ENCODE measurements at places on chromosomes 6 and 20. TPM values are rescaled to one million over a fixed set of nuclear protein-coding genes. Genes with fewer than 3 reads are reported as not detected.

BTN1A1 gene
- total RNA-seq, result not detected

- DNase-seq, result no peak
- peaks cover 7% of the 10 kb centered on the region for H3K4me1 ChIP-seq
- no peak overlapping the region for H3K27ac ChIP-seq
- peak overlapping the region; percentile 72 for H3K4me3 ChIP-seq
- peaks cover 36% of the 10 kb centered on the region for H3K36me3 ChIP-seq
- no peaks in the 10 kb centered on the region for H3K27me3 ChIP-seq
Measured at GRCh38 chr6:73644941-73645591, 8.7 kb downstream of the SLC17A5 start.

GRCh38 chr20:8621001-8621400 lies 447.9 kb upstream of the PLCB4 start:
- no peak for DNase-seq
- no peaks in the 10 kb centered on the region for H3K27me3 ChIP-seq
- no peak overlapping the region for H3K27ac ChIP-seq
- H3K36me3 ChIP-seq, result no peaks in the 10 kb centered on the region

MYT1 gene
- not detected for total RNA-seq

- no peaks in the 10 kb centered on the region for H3K27me3 ChIP-seq
- H3K36me3 ChIP-seq, result no peaks in the 10 kb centered on the region
- no peak overlapping the region for H3K27ac ChIP-seq
Measured at GRCh38 chr6:143111443-143111842, 50.8 kb downstream of the AIG1 start.

GRCh38 chr6:142406131-142406530 lies 104.3 kb downstream of the ADGRG6 start:
- H3K27ac ChIP-seq, result no peak overlapping the region
- H3K4me3 ChIP-seq, result no peak overlapping the region
- H3K4me1 ChIP-seq, result peaks cover 5% of the 10 kb centered on the region
- DNase-seq, result no peak
- no peaks in the 10 kb centered on the region for H3K36me3 ChIP-seq
- H3K27me3 ChIP-seq, result peaks cover 61% of the 10 kb centered on the region

Measured in activated T-helper 2 cell treated with anti-CD3 and anti-CD28 coated beads, Interferon-gamma antibody, Interleukin-2, Interleukin-4, amounts not matched to agents 10 μg/mL and 5 μg/mL and 100 μg/mL, durations not matched to agents 14 hours and 24 hours and 36 hours (primary cell).